Renal pelvis (tissue), 12 donors: ENCODE measurements at places on chromosomes 13 and 19. TPM values are rescaled to one million over a fixed set of nuclear protein-coding genes. Genes with fewer than 3 reads are reported as not detected.
A peak's percentile ranks its signal among the peaks of the same experiment; 100 is the strongest.

ZNF415 gene
- 27.9 TPM for polyA plus RNA-seq

- no peak for DNase-seq
Measured at GRCh38 chr19:14072535-14073260, at the start of gene MISP3. Gene MISP3, plus strand, starts transcription at chr19:14072786. Its CDS starts 524 bp downstream, at chr19:14073310.

- no peak for DNase-seq
Measured at GRCh38 chr19:34184880-34185491, 12.7 kb downstream of the LSM14A start.

- DNase-seq = no peak
Measured at GRCh38 chr19:6617374-6617773, 26.4 kb upstream of the CD70 start.

- DNase-seq = no peak
Measured at GRCh38 chr13:29481603-29482002, 113.9 kb downstream of the SLC7A1 start.

GRCh38 chr19:45079911-45080370, 881 bp downstream of the GEMIN7 start:
- no peak for DNase-seq

DNA sequence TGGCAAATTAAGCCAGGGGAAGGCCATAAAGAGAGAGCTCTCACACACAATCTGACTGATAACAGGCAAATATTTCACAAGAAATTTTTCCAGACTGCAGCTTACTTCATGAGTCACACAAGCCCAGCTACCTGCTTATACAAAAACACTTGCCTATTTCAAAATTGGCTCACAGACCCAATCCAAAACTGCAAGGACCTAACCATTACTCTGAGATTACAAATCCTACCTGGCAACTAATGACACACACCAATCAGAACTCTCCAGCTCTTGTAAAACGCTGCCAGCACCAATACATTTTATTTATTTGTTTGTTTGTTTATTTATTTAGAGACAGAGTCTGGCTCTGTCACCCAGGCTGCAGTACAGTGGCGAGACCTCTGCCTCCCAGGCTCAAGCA, 18.1 kb upstream of the ZFP82 start:
- DNase-seq = no peak

DNA sequence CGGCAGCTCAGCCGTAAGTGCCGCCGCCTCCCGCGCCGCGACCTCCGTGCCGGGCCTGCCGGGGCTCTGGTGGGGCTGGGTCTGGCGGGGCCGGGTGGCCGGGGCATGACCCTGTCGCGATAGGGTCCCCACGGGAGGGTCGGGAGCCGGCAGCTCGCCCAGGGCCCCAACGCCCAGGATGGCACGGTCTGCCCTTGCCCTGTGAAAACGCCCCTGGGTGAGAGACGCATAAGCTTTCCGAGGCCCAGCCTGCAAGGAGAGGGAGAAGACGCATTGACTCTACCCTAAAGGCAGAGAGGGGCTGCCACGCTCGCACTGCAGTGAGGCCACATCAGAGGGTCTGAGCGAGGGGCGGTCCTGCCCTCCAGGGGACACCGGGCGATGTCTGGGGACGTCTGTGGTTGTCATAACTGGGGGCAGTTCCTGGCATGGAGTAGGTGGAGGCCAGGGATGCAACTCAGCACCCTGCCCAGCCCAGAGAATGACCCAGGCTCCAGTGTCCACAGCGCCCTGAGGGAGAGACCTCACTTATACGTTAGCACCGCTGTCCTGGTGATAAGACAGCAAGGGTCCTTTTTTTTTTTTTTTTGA, 539 bp downstream of the ZNF554 start:
- peak; percentile 5 for DNase-seq

DNA sequence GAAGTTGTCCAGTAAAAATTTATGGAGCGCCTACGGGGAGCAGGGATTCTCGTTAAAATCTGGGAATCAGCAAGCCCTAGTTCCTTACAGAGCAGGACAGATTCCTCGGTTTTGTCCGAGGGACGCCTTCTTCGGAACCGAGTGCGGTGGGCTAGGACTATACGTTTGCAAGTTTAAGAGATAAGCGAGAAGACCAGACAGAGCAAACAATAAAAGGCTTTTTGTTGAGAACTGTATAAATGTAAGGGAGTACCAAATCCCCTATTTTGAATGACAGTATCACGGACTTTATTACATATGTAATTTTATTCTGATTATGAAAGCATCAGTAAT, 971 bp upstream of the ANKRD10 start:
- DNase-seq = no peak

- no peak for DNase-seq
Measured at GRCh38 chr13:40170982-40171381, 495.5 kb downstream of the FOXO1 start.

- no peak for DNase-seq
Measured at GRCh38 chr13:93265800-93266199, 39.2 kb downstream of the GPC6 start.

DNA sequence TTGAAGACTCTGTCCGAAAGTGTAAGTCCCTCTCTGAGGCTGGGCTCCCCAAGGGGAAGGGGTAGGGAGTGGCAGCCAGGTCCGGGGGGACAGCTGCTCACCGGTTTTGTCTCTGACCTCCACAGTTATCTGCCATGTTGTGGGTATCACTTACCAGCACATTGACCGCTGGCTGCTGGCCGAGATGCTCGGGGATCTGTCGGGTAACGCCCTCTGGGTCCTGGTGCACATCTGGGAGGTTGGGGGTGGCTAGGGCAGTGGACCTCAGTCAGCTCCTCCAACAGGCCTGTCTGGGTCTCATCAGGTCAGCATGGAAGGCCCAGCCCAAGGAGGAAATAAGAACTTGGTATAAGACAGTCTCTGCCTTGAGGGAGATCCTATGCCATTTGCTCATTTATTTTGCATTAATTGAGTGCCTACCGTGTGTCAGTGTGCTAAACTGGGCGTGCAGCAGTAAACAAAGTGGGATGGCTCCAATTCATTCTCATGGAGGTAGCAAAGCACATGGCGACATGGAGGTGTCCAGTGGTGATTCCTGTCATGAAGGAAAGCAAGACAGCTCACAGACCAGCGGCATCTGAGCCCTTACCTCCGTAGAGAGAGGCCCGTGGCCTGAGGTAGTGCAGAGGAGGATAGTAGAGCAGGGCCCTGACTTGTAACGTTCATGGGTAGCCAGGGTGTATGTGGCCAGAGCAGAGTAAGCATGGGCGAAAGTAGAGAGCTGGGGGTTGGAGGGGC, 13.7 kb downstream of the EIF3K start:
- no peak for DNase-seq

PNKP gene
- 81.4 TPM for polyA plus RNA-seq

DNA sequence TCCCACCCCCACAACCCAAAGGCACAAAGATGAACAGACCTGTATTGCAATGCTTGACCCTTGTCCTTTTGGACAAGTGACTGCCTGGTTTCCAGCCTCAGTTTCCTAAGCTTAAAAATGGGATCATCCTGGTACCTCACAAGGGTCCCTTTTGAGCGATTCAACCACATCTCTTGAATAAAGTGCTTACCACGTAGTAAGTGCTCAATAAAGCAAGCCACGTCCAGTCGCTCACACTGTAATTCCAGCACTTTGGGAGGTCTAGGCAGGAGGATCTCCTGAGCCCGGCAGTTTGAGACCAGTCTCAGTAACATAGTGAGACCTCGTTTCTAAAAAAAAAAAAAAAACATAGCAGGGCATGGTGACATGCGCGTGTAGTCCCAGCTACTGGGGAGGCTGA, 1.2 kb downstream of the DLL3 start:
- DNase-seq = no peak

- no peak for DNase-seq
Measured at GRCh38 chr13:81382246-81382645, 1041.3 kb upstream of the SPRY2 start.

- DNase-seq = no peak
Measured at GRCh38 chr13:18921063-18921462, 260.6 kb downstream of the TUBA3C start.

ENOX1 gene
- polyA plus RNA-seq = 11.1 TPM

DNA sequence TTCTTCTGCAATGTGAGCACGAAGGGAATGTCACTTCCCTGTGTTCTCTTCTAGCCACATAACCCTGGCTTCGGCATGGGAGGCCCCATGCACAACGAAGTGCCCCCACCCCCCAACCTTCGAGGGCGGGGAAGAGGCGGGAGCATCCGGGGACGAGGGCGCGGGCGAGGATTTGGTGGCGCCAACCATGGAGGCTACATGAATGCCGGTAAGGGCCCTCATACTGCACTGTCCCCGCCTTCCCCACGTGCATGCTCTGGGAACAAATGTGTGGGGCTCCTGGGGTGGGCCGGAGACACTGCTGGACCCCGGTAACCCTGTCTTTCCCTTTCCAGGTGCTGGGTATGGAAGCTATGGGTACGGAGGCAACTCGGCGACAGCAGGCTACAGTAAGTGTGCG, 17.7 kb upstream of the QTRT1 start:
- no peak for DNase-seq

GRCh38 chr19:33300009-33300893, 2.1 kb downstream of the CEBPA start:
- no peak for DNase-seq

DNA sequence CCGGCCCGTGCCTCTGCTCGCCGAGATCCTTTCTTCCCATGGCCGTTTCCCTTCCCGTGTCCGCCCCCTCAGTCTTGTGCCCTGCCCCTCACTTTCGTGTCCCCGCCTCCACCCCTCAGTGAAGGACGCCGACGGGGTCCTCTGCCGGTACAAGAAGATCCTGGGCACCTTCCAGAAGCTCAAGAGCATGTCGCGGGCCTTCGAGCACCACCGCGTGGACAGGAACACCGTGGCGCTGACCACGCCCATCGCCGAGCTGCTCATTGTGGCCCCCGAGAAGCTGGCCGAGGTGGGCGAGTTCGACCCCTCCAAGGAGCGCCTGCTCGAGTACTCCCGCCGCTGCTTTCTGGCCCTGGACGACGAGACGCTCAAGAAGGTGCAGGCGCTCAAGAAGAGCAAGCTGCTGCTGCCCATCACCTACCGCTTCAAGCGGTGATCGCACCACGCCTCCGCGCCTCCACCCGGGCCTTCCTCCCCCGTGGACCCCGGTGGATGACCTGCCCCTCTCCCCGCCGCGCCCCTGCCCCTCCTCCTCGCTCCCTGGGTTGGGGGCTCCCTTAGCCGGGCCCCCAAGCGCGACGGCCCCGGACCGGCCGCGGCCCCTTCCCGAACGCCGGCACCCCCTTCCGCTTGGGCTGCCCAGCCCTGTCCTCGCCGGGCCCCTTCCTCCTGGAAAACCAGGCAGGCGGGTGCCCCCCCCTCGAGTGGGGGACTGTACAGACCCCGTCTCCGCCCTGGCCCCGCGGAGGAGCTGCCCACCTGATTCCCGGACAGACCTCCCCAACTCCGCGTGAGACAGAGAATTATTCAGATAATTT, 2.3 kb upstream of the U2AF2 start:
- DNase-seq = no peak

ZNF492 gene
- 2.5 TPM for polyA plus RNA-seq

- DNase-seq = no peak
Measured at GRCh38 chr13:60329221-60329923, 67.6 kb upstream of the TDRD3 start.

- no peak for DNase-seq
Measured at GRCh38 chr13:34672631-34673030, 269.4 kb upstream of the NBEA start.

DNA sequence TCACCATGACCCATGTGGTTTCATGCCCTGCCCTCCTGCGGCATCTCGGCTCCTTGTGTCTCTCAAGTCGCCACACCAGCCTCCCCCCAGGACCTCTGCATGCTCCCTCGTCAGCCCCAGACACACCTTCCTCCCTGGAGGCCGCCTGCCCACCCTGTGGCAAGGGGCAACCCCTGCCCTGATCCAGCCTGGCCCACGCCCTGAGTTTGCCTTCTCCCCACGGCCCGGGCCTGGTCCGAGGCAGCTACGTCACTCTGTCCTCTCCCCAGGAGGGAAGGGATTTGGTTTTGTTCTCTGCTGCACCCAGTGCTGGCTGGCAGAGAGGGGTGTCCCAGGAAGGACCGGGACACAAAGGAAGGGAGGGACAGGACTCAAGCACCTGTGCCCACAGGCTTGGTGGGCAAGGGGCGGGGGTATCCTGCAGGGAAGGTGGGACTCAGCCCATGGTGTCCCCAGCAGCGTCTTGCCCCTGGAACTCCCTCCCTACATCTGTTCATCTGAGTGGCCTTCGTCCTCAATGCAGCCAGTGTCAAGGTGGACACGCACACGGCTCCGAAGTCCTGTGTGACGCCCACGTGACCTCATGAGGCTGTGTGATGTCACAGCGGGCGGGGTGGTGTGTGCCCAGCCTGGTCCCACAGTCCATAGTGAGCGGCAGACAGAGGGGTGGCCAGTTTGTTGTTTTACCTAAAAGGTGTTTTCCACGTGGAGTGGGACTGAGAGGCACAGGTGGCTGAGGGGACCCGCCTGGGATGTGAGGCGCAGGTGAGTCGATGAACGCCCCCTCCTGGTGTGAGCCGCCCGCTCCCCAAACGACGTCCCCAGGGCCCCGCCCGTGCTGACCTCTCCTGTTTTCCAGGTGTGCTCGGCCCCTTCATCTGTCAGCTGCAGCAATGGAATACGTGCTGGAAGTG, at the start of gene TEX29:
TSS of gene TEX29 (plus strand) at position 645 of the 914 bp plus-strand sequence. CDS start at position 894, 249 bp downstream.
- no peak for DNase-seq

DNA sequence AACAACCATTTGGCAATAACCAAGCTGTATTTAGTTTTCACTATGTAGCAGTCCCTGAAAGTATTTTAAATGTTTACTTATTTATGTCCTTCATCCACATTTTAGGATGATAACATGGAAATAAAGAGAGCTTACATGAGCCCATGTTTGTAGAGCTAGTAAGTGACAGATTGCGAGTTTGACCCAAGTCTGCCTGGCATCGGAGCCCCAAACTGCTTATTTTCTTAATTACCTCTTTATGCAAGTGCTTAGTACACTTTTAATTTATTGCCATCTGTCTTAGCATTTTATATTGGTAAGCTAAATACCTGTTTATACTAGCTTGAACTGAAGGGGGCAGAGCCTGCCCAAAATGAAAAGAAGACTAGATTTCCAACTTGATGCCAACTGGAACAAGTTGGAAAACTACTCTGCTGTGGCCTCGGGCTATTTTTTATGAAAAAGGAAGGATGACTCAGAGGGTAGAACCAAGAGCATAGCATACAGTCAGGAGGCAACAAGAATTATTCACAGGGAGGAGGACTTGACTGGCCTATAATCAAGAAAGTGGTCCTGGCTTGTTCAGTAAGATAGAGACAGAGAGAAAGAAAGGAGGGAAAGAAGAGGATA, 150.2 kb downstream of the NDFIP2 start:
- DNase-seq = no peak

GRCh38 chr13:45333977-45334922, 6.7 kb downstream of the TPT1 start:
- no peak for DNase-seq

GRCh38 chr19:43525836-43526771, 897 bp downstream of the ETHE1 start:
- no peak for DNase-seq

DNA sequence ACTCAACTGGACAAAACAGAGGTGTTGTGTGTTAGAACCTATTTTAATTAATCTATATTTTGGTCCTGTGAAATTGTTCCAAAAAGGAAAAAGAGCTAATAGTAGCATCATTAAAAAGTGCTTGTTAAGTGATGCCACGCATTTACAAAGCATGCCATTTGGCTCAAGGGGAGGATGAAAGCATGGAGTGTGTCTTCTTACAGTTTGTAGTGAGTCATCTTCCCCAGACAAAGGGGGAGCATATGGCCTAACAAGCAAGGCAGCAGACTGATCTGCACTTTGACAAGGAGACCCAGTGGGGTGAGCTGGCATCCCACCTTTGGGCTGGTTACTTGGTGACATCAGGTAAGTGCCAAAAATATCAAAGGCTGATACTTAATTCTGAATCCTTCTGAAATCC, 297.0 kb downstream of the FGF9 start:
- DNase-seq = no peak
